Stimulated activated CD4-positive, alpha-beta T cell treated with anti-CD3 and anti-CD28 coated beads, TNF-alpha, amount 100 ng/mL, for 1 hour (primary cell): ENCODE measurements at places on chromosomes 11 and 22.

- DNase-seq: no peak
Observed at GRCh38 chr11:106745941-106746340, 272.3 kb downstream of the GUCY1A2 start.

- no peak for DNase-seq
Observed at GRCh38 chr11:130050257-130050656, 19.4 kb upstream of the APLP2 start.

- DNase-seq: peak; percentile 53
Observed at GRCh38 chr22:37498289-37498909, 12.2 kb upstream of the MFNG start.

DNA sequence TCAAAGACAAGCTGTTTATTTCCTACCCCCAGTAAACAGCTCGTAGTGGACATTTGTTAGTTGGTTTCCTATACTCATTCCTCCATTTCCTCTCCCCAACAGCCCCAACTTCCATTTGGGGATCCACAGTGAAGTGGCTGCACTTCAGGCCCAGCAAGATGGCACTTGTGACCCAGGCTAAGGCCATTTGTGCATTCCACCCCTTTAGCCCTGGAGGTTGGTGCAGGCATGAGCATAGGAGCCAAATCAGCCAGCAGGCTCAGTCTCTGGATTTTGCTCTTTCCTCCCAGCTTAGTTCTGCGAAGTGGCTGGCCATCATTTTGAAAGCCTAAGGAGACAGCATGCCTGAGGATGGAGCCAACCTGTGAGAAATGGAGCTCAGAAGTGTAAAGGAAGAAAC, 122.9 kb downstream of the MPPED2 start:
- DNase-seq: no peak

DNA sequence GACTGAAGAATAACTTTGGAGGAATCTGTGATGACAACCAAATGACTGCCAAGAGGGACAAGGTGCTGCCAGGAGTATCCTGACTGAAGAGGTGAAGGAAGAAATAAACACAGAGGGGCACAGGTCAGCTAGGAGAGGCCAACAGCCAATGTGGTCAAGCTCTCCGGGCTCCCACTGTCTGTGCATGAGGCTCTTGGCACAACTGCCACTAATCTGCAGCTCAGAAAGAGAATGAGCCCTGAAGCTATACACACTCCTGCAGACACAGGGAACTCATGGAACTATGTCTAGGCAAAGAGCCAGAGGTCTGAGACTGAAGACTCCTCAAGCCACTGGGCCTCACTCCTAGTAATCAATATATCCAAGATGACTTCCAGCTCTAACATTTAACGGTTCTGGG, 7.0 kb downstream of the THRSP start:
- DNase-seq: no peak

GRCh38 chr11:115199481-115200069, 304.6 kb downstream of the CADM1 start:
- no peak for DNase-seq

DNA sequence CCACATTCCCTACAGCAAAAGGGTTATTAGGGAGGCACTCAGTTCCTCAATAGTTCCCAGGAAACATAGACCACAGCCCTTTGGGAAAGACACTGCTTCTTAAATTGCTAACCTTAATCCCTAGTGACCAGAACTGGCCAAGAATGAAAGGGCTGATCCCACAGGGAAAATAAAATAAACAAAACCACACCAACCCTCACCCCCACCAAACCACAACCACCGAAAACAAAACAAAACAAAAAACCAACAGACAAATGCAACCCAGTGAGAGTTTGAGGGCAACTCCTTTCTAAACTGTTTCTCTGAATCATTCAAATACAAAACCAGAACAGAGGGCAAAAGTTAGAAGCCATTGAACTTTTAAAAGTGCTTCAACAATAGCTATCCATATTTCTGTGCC, 57.2 kb downstream of the NAV2 start:
- no peak for DNase-seq

- no peak for DNase-seq
Observed at GRCh38 chr11:126282736-126283591, at the start of gene TIRAP. TSS of gene TIRAP (plus strand) at chr11:126283093. CDS start at chr11:126290895, 7,802 bp downstream.

GRCh38 chr11:88015170-88015569, 160.1 kb downstream of the RAB38 start:
- no peak for DNase-seq

DNA sequence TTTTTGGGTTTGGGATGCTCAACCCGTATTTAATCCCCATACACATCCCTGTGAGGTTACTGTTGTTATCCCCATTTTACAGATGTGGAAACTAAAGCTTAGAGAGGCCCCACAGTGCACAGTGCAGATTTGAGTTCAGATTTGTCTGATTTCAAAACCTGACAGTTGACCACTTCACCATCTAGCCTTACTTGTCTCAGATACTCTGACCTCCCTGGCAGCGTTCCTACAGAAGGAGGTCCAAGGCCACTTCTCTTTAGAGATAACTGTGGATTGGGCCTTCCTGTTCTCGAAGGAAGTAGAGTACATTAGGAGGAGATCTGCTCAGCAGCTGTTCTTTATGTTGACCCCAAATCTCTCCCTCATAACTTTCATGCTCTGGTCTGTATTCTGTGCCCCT, 46.7 kb upstream of the CTTN start:
- DNase-seq: no peak

DNA sequence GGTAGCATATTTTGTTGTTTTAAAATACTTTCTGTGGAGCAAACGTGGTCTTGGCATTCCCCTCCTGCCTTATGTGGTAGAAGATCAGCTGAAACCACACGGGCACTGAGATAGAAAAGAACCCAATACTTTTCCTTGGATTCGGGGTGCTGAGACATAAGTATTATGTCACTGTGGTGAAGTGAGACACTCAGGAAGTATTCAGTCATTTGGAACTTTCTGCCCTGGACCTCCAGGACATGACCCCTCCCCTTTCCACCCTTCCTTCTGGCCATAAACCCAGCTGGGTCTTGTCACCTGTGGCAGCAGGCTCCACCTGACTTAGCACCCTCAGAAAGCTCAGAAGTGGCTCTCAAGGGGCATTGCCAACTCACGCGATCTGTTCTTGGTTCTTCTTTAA, 123.4 kb downstream of the SWAP70 start:
- DNase-seq: no peak

GRCh38 chr11:107331728-107332127, 125.9 kb downstream of the CWF19L2 start:
- no peak for DNase-seq

- DNase-seq: no peak
Observed at GRCh38 chr11:12143461-12144258, 33.3 kb downstream of the MICAL2 start.

- DNase-seq: no peak
Observed at GRCh38 chr11:58301576-58301975, 33.5 kb upstream of the OR10W1 start.

DNA sequence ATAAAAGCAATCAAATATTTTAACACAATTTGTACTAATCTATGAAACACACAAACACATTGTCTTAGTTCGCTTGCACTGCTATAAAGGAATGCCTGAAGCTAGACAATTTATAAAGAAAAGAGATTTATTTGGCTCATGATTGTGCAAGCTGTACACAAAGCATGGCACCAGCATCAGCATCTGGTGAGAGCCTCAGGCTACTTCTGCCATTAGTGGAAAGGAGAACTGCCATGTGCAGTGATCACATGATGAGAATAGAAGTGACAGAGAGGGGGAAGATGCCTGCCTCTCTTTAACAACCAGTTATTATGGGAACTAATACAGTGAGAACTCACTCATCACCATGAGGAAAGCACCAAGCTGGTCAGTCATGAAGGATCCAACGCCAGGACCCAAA, 105.1 kb downstream of the GUCY1A2 start:
- no peak for DNase-seq

DNA sequence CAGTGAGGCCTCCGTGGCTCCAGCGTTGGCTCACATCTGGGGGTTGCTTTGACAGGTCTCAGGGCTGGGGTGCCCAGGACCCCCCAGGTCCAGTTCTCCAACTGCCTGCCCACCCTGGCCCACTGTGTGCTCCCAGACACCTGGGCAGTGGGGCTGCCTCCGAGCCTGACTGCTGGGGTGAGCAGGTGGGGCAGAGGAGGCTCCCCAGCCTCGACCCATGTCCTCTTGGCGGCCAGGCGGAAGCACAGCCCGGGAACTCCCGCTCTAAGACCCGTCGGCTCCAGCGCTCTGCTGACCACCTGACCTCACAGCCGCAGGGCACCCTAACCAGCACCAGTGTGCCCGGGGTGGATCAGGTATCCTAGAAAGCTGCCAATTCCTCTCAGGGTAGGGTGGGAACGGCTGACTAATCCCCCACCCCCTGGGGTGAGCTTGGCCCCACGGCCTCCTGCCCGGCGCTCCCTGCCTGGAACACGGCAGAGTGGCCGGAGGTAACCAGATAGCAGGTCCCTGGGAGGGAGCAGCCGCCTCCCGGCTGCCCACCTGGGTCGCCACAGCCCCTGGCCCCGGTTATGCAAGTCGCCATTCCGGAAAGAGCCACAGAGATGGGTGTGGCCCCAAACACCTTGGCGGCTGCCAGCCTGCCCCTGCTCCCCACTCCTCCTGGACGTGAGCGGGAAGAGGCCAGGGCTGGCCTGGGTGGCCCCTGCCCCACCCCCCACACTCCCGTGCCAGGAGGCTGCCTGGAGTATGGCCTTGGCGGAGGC, 19.2 kb upstream of the MUC5B start:
- DNase-seq: no peak

- DNase-seq: no peak
Observed at GRCh38 chr11:15227011-15227410, 112.3 kb downstream of the INSC start.

DNA sequence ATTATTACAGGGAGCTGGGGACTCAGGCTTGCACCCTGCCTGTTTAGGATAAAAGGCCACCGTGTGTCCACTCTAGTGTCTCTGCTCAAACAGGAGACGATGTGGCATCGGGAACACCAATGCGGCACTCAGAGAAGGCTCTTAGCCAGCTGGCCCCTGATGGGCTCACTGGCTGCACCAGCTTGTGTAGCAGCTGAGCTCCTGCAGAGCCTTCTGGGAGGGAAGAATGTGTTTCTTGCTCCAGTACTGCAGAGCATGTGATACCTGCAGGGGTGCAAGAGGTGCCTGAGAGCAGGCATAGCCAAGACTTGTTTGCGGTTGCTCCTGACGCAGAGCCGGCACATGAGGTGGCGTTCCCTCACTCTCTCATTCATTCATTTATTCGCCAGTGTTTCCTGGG, 44.4 kb upstream of the KCNQ1OT1 start:
- DNase-seq: no peak

DNA sequence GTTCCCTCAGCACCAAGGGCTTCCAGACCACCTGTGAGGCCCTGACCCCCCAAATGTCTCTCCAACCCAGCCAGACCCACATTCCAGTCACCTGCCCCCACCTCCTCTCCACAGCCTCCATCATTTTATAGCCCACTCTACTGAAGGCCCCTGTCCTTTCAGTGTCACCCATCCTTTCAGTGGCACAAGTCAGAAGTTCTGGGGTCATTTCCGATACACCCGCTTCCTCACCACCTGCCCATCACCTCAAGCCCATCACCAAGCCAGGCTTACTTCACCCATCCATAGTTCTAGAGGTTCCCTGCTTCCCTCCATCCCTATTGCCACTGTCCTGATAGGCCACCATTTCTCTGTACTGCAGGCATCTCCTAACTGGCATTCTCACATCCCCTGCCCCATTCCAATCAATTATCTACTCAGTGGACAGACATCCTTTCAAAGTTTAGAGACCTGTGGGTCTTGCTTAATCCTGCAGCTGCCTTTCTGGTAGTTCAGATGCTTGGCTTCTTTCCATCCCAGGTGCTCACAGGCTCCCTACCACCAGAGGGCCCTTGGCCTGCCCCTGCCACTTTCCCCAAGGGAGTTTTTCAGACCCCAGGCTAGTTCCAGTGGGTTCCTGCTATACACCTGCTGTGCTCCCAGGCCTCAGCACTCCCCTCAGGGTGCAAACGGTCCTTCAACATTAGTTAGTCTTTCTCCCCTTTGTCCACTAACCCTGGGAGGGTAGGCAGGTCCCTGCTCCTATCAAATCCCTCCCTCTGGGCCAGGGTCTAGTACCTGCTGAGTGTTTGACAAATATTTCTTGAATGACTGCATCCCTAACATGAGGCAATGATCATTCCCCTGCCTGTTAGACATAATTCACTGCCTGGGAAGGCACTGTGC, 7.6 kb downstream of the KCNQ1OT1 start:
- DNase-seq: no peak

- no peak for DNase-seq
Observed at GRCh38 chr11:12540075-12540680, 134.0 kb upstream of the TEAD1 start.

DNA sequence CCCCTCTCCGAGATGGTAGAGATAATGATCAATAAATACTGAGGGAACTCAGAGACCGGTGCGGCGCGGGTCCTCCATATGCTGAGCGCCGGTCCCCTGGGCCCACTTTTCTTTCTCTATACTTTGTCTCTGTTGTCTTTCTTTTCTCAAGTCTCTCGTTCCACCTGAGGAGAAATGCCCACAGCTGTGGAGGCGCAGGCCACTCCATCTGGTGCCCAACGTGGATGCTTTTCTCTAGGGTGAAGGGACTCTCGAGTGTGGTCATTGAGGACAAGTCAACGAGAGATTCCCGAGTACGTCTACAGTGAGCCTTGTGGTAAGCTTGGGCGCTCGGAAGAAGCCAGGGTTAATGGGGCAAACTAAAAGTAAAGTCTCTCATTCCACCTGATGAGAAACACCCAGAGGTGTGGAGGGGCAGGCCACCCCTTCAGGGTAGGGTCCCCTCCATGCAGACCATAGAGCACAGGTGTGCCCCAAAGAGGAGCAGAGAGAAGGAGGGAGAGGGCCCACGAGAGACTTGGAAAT, 43.2 kb downstream of the IGLL1 start:
- no peak for DNase-seq

- DNase-seq: no peak
Observed at GRCh38 chr11:11502263-11502861, 119.4 kb downstream of the GALNT18 start.

DNA sequence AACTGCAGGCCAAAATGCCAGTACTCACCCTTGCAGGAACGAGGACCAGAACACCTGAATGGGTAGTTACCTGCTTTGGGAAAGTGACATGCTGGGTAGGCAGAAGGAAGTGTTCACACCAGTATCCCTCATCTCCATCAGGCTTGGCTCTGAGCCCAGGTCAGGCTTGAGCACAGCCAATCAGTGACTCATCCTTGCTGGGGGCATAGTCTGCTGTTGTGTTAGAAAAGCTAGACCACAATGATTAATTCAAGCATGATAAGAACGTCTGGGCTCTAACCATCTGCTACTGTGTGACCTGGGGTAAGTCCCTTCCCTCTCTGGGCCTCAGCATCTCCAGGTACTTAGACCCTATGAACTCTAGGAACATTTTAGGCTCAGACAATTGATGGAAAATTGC, 450.4 kb downstream of the MIAT start:
- DNase-seq: no peak
